ENCODE measurements at places on chromosomes 1 and 21. TPM values are rescaled to one million over a fixed set of nuclear protein-coding genes. Genes with fewer than 3 reads are reported as not detected.

The TCEA3 gene
- total RNA-seq: 0.21 TPM

The OR2L5 gene
- not detected for total RNA-seq

The MFSD2A gene
- total RNA-seq: 25.9 TPM

The ALX3 gene
- total RNA-seq: not detected

DNA sequence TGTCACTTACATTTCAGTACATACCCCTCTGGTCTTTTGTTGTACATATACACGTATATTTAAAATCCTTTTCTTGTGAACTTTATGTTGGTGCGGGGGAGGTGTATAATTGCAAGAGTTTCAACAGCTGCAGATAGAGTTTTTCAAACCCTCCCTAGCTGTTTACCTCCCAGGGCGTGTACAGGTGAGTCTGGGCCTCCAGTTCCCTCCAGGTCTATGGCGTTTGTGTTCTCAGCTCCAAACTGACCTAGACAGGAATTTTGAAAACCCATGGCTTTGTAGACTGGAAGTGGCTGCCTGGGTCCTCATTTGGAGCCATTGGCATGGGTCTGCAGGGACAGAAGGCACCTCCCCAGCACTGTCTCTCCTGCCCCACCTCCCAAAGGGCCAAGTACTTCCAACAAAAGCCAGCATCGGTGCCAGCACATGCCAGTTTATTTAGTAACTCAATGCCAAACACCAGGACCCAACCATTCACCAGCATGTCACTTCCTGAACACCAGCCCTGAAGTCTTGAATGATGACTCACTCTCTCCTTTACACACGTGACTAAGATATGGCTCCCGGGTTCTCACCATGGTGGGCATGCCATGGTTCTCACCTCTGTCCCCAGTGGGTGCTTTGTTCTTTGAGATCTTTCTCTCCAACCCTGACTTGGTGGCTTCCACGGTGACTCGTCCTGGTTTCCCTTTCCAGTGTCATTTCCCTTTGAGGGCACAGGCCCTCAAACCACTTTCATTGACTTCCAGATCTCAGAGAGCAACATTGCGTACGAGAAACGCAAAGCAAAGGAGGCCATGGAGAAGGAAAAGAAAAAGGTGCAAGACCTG lies 57.3 kb upstream of the EFHD2 start:
- H3K27me3 ChIP-seq: no peaks in the 10 kb centered on the region
- no peaks in the 10 kb centered on the region for H3K36me3 ChIP-seq
- no peaks in the 10 kb centered on the region for H3K4me1 ChIP-seq
- DNase-seq: no peak
